GM10248 (cell line): ENCODE measurements at places on chromosomes 5 and 9.

GRCh38 chr9:35839926-35840325, 10.9 kb downstream of the TMEM8B start:
- no peak for DNase-seq

DNA sequence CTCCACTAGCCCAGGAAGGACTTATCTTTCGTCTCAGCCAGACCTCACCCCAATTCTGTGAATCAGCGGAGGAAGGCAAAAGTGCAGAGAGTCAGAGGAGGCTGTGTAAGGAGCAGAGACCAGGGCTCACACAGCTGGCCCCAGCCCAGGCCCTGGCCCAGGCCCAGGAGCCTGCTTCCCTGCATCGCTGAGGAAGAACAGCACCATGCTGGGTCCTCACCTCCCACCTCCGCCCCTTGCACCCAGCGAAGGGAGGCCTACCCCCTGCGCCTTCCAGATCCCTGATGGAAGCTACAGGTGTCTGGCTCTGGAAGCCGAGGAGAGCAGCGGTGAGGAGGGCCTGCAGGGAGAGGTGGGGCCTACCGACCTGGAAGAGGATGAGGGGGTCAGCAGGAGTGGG, 22.3 kb upstream of the SYNPO start:
- no peak for DNase-seq

- no peak for DNase-seq
Observed at GRCh38 chr9:445033-445432, 230.4 kb downstream of the DOCK8 start.

DNA sequence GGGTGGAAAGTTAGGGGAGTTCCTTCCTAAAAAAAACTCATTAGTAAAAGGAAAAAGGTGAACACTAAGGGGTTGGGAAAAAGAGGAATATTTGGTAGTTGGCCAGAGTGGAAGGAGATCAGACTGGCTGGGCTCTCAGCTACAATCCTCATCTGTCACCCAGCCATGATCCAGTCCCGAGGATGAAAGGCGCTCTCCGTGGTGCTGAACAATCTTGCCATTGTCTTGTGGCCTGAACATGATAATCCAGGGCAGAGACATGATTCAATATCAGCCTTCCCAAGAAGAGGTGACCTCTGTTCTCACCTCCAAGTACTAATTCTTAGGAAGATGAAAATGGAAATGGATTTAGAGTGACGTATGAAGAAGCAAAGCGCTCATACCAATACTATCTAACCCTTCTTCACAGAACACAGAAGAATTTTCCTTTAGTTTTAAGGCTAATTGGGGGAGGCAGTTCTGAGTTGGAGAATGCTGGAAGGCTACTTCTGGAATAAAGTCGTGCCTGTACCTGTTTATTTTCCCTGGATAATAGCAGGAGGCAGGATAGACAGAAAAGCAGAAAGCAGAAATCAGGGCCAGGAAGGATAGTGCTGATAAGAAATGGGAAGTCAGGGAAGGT, 36.6 kb upstream of the MYORG start:
- no peak for DNase-seq

GRCh38 chr5:135721548-135722090, 112.8 kb upstream of the SLC25A48 start:
- no peak for DNase-seq

- no peak for DNase-seq
Observed at GRCh38 chr5:14729448-14730385, 65.2 kb downstream of the OTULIN start.

- DNase-seq: peak; percentile 15
Observed at GRCh38 chr5:90590-91547, 1.1 kb upstream of the PLEKHG4B start.

DNA sequence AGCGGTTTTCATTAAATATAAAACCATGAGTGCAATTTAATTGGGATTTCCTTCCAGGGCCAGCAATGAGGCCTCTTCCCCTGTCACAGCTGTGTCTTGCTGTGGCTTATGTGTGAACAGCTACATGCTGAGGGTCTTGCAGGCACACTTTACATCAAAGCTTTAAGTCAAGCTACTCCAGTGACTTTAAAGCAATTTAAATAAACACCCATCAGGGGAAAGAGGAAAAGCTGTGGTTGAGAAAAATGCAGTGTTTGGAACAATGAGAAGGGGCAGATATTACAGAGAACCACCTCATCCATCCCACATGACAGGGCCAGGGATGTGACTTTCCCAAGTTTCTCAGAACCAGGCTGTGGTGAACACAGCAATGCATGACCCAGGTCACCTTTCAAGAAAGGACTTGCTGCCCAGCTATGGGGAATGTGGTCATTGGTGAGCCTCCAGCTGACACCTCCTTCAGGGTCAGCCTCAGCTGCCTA, 115.9 kb upstream of the LPAR1 start:
- no peak for DNase-seq

DNA sequence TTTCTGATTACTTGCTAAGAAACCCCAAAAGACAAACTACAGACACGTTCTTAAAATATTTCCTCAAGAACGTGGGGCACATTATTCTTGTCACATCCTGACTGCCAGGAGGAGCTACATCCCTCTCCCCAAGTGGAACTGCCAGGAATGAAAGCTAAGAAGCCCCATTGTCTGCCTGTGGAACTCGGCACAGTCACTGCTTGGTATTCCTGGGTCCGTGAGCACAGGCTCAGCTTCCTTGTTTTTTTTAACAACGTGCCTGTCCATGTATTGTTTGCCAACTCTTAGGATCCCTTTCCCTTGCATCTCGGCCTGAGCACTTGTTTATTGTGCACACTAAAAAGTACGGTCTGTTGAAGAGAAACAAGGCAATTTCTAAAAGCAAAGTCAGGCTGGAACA, 47.0 kb upstream of the SELENOP start:
- no peak for DNase-seq

DNA sequence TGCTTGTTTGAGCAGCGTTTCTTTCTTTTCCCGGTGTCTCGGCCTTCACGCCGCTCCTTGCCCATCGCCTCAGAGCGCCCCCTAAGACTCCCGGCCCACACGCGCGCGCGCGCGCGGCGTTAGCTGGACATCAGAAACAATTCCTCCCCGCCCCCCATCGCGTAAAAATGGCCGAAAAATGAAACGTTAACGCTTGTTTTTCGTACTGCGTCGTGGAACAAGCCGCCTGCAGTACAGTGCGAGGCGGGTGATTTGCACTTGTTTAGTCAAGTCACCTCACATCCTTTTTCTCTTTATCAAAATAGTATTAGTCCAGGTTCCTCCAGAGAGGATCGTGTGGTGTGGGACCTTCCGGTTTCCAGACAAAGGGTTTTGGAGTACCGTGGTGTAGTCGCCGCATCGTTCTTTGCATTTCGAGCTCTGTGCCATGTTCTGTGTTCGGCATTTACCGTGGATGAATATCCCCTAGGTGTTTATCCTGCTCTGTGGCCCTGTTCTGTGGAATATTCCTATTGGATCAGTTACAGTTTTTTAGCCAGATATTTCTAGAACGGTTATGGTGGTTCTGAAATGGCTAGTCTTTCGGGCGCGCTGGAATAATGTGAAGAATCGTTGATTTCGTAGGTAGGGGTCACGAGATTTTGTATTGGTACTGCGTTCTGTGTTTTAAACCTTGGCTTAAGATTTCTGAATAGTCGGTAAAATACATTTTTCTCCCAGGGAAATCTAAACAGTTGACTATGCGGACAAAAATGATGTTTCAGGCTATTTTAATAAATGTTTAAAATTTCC, 1.0 kb downstream of the MATR3 start:
- peak; percentile 48 for DNase-seq

- no peak for DNase-seq
Observed at GRCh38 chr9:132997591-132997990, 19.1 kb downstream of the GFI1B start.

- DNase-seq: no peak
Observed at GRCh38 chr9:104092192-104092591, 1.9 kb upstream of the SMC2 start.

- no peak for DNase-seq
Observed at GRCh38 chr9:91495450-91495849, 71.8 kb upstream of the NFIL3 start.

DNA sequence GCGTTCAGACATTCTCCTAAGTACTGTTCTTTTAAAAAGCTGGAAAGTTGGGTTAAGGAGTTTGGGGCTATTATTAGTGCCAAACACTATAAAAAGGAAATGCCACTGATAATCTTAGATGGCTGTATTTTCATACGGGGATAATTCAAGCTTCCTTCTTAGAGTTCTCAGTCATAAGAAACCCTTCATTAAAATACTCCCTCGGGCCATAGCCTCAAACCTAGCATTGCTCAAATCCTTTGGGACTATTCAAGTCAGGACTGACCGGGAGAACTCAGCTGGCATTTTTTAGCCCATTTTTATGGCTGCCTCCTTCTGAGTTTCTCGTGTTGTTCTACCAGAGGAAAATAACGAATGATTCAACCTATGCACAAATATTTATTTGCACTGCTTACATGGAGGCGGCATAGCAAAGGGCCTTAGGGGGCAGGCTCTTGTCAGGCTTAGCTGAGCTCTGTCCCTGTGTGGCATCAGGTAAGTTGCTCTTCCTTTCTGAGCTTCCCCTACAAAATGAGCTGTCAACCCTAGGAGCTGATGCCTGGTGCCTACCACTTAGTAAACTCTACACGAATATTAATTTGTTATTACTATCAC, 33.5 kb upstream of the ADAM19 start:
- no peak for DNase-seq

GRCh38 chr9:120724757-120725400, 10.6 kb upstream of the MEGF9 start:
- no peak for DNase-seq

DNA sequence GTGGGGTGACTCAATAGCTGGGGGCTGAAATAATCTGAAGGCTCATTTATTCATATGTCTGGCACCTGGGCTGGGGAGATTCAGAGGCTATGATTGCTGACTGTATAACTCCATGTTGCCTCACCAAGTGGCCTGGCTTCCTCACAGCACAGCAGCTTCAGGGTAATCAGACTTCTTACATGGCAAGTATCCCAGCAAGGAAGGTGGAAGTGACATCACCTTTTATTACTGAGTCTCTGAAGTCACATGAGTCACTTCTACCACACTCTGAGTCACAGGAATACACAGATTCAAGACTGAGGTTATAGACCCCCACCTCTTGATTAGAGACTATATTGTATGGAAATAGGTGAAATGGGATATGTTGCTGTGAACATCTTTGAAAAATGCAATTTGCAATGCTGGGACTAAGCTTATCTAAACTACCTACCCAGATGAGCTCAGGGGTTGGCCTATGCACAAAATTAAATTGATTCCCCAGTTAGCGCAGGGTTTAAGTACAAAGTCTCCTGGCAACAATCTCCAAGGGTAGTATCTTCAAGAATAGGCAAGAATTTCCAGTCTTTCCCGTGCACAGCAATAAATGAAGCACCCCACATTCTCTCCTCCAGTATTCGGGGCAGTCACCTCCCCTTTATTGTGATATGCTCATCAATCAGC, 553.1 kb downstream of the LRRC70 start:
- no peak for DNase-seq

DNA sequence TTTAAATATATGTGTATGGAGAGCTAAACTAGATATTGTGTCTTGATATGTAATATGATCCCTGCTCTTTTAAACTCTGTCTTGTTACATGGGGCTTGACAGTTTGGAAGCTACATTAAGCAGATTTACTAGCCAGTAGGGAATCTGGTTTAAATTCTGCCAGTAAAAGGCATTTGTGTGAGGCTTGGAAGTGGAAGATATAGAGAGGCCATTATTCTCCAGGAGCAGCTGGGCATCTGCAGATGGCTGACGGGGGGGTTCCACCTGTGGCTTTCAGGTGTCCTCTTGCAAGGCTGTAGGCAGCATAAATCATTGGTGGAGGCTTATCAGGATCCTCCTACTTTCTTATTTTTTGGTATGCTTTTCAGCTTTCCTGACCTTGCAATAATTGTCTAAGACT, 179.1 kb upstream of the FBXL7 start:
- DNase-seq: no peak

DNA sequence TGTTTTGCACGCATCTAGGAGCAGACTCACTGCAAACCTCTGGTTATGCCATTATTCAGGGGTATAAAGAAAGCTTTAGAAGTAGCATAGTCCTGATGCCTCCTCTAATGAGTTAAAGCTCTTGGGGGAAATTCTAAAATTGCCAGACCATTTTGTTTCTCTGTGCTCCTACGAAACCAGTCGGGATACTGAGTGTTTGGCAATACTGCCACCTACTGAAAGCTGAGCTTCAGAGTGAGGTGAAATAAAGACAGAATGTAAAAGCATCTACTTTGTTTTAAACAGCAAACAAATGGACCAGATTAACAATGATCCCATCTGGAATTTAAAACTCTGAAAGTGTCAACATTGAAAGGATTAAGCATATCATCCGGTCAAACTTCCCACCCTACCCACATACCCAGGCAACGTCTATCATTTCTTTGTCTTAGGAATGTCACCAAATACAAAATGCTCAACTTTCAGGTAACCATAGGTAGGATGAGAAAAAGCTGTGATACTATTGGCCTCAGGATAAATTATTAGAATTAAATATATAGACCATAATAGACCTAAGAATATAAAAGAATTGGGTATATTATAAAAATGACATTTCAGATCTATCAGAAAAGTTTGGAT, 77.8 kb upstream of the SHISAL2B start:
- DNase-seq: no peak

DNA sequence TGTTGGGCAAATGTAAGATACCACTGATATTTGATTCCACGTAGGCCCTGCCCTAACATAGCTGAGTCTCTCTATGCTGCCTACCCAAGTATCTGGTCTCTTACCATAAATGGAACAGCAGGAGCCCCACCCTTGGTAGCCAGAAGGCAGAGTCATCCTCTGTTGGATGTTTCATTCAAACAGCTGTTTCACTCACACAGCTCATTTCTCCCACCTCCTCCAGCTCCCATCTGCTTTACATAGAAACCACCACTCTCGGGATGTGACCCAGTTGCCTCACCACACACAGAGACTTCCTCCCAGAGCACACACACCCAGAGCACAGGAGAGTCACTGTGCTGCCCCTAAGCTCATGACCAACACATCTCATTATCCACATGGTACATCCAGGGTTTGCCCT, 165.3 kb downstream of the TMEM167A start:
- no peak for DNase-seq

- DNase-seq: no peak
Observed at GRCh38 chr9:749716-750115, 91.8 kb upstream of the DMRT1 start.

GRCh38 chr9:20940447-20941173, 90.8 kb downstream of the HACD4 start:
- DNase-seq: no peak

- DNase-seq: no peak
Observed at GRCh38 chr9:35112257-35113020, 3.2 kb downstream of the ATOSB start.

- no peak for DNase-seq
Observed at GRCh38 chr9:4197548-4197947, 102.3 kb downstream of the GLIS3 start.
